ENCODE measurements at places on chromosomes 6 and 20. TPM values are rescaled to one million over a fixed set of nuclear protein-coding genes. Genes with fewer than 3 reads are reported as not detected.

DNA sequence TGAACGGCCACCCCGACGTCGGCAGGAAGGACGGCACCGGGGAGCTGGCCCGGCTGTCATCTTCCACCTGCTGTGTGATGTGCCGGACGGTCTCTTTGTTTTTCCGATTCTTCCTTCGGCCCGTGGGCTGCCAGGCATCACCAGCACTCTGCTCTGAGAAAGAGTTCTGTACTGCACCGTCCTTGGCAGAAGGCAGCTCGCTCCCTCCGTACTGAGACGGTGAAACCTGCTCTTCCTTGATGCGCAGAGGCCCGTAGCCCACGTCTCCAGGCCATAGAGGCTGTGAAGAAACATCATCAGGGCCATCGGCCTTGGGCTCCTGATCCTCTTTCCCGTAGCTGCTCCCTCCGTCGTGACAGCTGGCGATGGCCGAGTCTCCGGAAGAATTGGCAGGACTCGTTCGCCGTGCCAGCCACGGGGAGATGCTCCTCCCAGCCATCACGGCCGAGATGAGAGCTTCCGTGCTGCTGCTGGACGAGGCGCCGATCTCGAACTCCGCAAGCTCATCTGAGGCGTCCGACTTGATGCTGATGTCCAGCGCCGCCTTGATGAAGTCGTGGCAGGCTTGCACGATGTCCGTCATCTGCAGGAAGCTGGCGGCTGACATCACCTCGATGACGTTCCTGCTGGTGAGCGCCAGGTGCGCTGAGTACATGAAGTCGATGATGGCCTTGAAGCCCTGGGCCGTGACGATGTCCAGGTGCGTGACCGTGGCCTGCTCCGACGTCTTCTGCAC, 41.1 kb downstream of the ZBTB46 start:
- DNase-seq = no peak

The SMOC2 gene
- total RNA-seq = not detected

- no peak for DNase-seq
These were observed 738.6 kb downstream of the C6orf118 start for GRCh38 chr6:164570801-164571200.

- DNase-seq = no peak
These were observed 10.1 kb upstream of the SMIM13 start for GRCh38 chr6:11083491-11083890.

DNA sequence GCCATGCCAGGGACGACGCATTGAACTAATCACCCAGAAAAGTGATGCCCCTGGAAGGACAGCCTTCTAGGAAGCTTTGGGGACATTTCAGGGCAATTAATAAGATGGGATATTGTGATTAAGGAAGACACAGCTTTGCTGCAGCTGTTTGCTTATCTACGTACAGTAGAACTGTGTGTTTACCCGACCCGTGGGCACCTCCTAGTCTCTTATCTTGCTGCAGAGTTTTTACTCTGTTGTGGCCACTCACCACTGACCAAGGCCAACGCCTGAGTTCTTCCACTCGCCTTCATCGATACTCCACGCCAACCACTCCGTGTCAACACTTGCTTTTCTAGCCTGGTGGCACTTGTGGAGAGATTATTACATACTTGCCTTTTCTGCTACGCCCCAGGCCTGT, 105.9 kb upstream of the MLN start:
- DNase-seq = no peak

DNA sequence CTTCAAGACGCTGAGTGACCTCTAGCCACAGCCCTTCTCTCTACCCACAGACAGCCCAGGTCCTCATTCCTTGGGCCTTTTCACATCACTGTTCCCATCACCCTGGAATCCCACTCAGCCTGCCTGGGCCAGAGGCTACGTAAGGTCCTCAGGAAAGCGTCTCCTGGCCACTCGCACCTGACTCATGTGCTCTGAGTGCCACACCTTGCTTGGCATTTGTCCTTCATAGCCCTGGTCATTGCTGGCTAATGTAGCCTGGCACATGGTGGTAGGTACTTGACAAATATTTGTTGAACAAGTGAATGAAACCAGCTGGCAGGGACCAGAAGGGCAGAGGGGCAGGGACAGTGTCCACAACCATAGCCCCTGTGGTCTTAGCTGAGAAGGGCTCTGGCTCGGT, 50.6 kb upstream of the FANCE start:
- no peak for DNase-seq

DNA sequence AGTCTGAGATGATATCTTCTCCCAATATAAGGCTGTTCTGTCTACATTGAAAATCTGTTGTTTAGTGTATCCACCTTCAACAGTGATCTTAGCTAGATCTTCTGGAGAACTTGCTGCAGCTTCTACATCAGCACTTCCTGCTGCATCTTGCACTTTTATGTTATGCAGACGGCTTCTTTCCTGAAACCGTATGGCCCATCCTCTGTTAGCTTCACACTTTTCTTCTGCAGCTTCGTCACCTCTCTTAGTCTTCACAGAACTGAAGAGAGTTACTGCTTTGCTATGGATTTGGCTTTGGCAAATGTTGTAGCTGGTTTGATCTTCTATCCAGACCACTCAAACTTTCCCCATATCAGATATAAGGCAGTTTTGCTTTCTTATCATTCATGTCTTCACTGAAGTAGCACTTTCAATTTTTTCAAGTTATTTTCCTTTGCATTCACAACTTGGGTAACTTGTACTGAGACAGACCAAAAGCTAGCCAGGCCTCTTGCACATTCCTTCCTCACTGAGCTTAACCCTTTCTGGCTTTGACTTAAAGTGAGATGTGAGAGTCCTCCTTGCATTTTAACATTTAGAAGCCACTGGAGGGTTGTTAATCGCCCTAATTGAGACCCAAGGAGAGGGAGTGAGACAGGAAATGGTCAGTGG, 110.1 kb downstream of the PREP start:
- no peak for DNase-seq

GRCh38 chr6:131765081-131765803, 42.6 kb upstream of the ENPP1 start:
- no peak for DNase-seq

The BRD2 gene
- 335 TPM for total RNA-seq

- no peak for DNase-seq
These were observed 29.7 kb downstream of the CEP162 start for GRCh38 chr6:84197708-84198107.

The PAX1 gene
- not detected for total RNA-seq

The OXT gene
- total RNA-seq = 0.47 TPM
